Colonic mucosa (tissue), 4 donors: ENCODE measurements at places on chromosomes 12 and 14. TPM values are rescaled to one million over a fixed set of nuclear protein-coding genes. Genes with fewer than 3 reads are reported as not detected.

DNA sequence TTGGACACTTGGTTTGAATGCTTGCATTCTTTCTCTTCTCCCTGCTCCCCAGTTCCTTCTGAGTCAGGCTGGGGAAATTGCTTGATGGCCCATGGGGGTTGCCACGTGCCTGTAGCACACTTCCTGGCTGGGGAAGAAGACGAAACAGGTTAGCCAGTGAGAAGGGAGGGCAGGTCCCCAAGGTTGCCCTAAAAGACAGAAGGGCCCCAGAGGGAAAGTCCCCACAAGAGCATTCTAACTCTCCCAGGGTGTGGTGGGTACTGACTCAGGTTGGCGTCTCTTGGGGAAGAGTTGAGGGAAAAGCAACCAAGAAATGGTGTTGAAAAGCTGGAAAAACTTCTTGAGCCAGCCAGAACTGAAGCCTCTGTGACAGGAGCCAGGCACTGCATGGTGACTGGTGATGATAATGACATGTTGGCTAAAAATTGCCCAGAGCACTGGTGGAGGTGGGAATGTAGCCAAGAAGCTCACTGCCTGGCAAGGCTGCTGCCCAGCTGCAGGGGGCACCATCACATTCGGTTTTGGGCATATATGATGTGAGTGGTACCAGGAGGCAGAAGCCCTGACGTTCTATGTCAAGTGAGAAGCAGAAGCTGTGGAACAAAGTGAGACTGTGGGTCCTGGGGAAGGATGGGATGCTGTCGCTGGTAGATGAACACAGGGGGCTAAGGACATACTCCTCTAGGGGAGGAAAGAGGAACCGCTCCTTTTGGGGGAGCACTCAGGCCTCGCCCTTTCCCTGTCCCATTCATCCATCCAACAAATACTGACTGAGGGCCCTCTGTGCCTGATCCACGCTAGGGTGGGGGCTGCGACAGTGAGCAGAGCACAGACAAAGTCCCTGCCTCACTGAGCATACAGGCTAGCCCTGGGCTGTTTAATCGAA, 8.1 kb upstream of the RABGGTA start:
- H3K36me3 ChIP-seq = no peaks in the 10 kb centered on the region
- no peaks in the 10 kb centered on the region for H3K27me3 ChIP-seq
- DNase-seq = no peak
- no peak overlapping the region for H3K27ac ChIP-seq
- H3K4me1 ChIP-seq = no peaks in the 10 kb centered on the region
- no peak overlapping the region for H3K4me3 ChIP-seq

DNA sequence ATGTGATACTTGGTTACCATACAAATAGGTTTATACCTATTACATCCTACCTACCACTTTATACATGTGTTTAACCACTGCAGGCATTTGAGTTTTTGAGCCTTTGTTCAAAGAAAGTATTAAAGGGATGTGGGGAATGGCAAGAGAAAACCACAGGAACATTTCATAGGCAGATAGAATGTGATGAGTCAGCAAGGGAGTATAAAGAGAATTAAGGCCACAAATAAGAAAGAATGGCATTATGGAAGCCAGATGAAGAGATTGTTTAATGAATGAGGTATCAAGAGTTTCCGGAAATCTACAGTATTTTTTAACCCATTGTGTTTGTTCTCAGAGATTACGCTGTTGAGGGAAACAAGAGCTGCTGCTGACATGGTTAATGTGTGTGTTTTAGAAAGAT, 66.9 kb downstream of the METTL25 start:
- DNase-seq = no peak
- no peak overlapping the region for H3K4me3 ChIP-seq
- H3K27ac ChIP-seq = no peak overlapping the region
- no peaks in the 10 kb centered on the region for H3K4me1 ChIP-seq

DNA sequence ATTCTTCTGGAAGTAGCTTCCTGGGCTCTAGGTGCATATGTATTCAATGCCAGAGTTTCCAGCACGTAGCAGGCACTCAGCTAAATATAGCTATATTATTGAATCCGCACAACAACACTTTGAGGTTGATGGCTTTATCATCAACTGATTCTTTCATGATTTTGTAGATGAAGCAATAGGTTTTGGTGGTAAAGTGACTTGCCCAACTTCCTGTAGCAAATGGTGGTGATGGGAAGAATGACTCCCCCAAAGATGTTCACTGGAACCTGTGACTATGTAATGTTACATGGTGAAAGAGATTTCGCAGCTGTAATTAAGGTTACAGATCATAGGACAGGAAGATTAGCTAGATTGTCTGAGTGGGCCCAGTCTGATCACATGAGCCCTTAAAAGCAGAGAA, 3.2 kb downstream of the TDRD9 start:
- H3K27me3 ChIP-seq = no peaks in the 10 kb centered on the region
- no peak overlapping the region for H3K27ac ChIP-seq
- no peak overlapping the region for H3K4me3 ChIP-seq

DNA sequence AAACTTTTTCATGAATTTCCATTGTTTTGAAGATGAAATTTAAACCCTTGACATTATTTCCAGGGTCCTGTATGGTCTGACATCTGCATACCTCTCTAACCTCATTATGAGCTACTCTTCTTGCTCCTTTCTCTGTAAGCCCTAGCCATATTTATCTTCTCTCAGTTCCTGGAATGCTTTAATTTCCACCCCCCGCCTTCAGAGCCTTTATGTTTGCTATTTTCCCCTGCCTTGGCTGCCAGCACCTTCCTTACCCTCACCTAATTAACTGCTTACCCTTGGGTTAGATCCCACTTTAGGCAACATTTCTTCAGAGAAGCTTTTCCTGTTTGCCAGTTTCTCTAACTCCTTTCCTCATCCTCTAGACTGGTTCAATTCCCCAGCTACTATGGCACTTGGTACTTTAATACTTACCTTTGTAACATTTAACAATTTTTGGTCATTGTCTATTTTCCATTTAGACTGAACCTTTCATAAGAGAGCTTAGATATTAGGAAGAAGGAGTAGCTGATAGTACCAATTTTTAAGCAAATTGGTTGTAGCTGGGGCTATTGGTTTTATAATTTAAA, 6.0 kb downstream of the STYX start:
- no peak overlapping the region for H3K4me3 ChIP-seq
- H3K36me3 ChIP-seq = no peaks in the 10 kb centered on the region
- H3K4me1 ChIP-seq = no peaks in the 10 kb centered on the region
- DNase-seq = no peak
- no peaks in the 10 kb centered on the region for H3K27me3 ChIP-seq

DNA sequence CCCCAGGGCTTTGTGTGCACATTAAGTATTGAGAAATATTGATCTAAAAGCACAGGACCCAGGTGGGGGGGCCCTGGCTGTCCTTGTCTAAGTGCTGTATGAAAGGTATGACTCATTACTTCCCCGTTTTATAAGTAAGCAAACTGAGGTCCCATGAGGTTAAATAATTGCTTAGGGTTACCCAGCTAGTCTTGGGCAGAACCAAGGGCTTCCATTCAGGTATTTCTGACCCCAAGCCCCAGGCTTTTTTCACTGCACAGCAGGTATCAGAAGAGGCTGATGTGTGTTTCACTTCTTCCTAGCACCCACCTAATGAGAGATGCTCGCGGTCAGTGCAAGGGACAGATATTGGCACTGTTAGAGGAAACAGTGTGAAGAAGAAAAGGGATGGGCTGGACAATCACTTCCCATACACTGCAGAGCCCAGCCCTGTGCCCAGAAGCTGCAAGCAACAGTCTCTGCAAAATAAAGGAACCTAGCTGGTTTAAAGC, 4.7 kb upstream of the TC2N start:
- H3K27me3 ChIP-seq = no peaks in the 10 kb centered on the region
- H3K27ac ChIP-seq = peak overlapping the region; percentile 89

DNA sequence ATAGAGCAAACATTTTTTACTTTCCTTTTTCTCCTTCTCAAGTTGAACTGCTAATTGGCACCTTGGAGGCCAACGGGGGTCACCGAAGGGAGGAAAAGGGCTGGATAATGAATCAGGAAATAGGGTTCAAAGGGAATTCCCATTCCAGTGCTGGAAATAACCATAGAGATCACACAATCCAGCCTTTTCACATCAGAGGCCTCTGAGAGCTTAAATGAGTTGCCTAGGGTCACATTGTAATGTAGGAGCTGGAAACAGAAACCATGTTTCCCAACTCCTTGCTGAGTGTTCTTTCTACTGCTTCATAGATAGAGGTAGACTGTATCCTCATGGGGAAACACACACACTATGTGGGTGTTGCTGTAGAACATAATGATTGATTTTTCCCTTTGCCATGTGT, 60.6 kb upstream of the DDHD1 start:
- H3K27me3 ChIP-seq = no peaks in the 10 kb centered on the region
- no peak overlapping the region for H3K4me3 ChIP-seq
- DNase-seq = no peak
- H3K4me1 ChIP-seq = peaks cover 7% of the 10 kb centered on the region
- H3K27ac ChIP-seq = no peak overlapping the region

- no peaks in the 10 kb centered on the region for H3K27me3 ChIP-seq
- no peak overlapping the region for H3K27ac ChIP-seq
- H3K36me3 ChIP-seq = no peaks in the 10 kb centered on the region
- no peaks in the 10 kb centered on the region for H3K4me1 ChIP-seq
- no peak overlapping the region for H3K4me3 ChIP-seq
Observed at GRCh38 chr12:66240096-66240820, 51.2 kb downstream of the IRAK3 start.

GRCh38 chr14:104392001-104392395, 187.6 kb upstream of the C14orf180 start:
- no peak overlapping the region for H3K27ac ChIP-seq
- H3K4me1 ChIP-seq = no peaks in the 10 kb centered on the region
- peak; percentile 7 for DNase-seq
- no peaks in the 10 kb centered on the region for H3K27me3 ChIP-seq

DNA sequence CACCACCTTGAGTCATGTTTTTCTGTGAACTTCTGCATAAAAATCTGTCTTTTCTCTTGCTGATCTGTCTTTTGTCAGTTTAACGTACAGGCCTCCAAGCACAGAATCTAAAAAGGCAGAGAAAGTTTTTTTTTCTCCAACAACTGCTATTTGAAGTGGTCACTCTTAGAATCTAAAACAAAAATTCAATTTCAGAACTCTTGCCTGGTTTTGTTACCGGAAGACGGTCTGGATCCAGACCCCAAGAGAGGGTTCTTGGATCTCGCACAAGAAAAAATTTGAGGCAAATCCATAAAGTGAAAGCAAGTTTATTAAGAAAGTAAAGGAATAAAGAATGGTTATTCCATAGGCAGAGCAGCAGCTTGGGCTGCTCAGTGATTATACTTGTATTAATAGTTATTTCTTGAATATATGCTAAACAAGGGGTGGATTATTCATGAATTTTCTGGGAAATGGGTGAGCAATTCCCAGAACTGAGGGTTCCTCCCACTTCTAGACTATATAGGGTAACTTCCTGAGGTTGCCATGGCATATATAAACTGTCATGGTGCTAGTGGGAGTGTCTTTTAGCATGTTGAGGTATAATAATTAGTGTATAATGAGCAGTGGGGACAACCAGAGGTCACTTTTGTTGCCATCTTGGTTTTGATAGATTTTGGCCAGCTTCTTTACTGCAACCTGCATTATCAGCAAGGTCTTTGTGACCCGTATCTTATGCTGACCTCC, 150.0 kb upstream of the PLEKHA5 start:
- no peaks in the 10 kb centered on the region for H3K4me1 ChIP-seq
- no peaks in the 10 kb centered on the region for H3K27me3 ChIP-seq
- H3K4me3 ChIP-seq = no peak overlapping the region
- H3K27ac ChIP-seq = no peak overlapping the region
- no peak for DNase-seq
- H3K36me3 ChIP-seq = no peaks in the 10 kb centered on the region

DNA sequence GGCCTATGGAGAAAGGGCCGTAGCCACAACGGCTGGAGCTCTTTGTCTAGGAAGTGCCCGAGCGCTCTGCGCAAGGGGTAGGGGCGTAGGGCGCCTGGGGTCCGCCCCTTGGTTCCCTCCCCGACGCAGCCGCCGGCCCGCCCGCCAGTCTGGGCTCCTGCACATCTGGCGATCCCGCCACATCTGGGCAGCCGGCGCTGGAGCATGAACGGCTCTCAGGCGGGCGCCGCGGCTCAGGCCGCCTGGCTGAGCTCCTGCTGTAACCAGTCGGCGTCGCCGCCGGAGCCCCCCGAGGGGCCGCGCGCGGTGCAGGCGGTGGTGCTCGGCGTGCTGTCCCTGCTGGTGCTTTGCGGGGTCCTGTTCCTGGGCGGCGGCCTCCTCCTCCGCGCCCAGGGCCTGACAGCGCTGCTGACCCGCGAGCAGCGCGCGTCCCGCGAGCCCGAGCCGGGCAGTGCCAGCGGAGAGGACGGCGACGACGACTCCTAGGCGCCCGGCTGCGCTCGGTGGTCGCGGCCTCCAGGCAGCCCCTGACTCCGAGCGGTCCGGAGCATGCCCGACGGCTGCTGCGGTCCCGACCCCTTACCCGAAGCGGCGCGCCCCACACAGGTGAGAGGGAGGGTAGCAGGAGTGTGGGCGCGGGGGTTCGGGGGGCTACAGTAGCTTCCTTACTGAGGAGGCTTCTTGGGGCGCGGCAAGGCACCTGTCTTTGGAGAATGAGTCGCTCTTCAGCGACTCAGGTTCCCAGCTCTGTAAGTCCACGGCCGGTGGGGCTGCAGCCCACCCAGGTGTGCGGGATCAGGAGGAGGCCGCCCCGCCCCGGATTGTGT, at the start of gene SMIM41:
SMIM41 (plus strand) TSS at position 129 of the 827 bp plus-strand sequence; CDS start at position 205, 76 bp downstream.
- H3K27ac ChIP-seq = peak within 1 kb of the TSS; percentile 50
- no peaks in the 10 kb centered on the region for H3K4me1 ChIP-seq
- no peaks in the 10 kb centered on the region for H3K27me3 ChIP-seq
- no peaks in the 10 kb centered on the region for H3K36me3 ChIP-seq

GRCh38 chr14:106625186-106625585, 1098.8 kb downstream of the TMEM121 start:
- no peaks in the 10 kb centered on the region for H3K36me3 ChIP-seq
- H3K27me3 ChIP-seq = no peaks in the 10 kb centered on the region
- no peak for DNase-seq
- no peak overlapping the region for H3K4me3 ChIP-seq

GRCh38 chr14:20684662-20685456, 499 bp downstream of the RNASE4 start:
- no peaks in the 10 kb centered on the region for H3K36me3 ChIP-seq
- peak overlapping the region; percentile 53 for H3K4me3 ChIP-seq
- DNase-seq = peak; percentile 71
- H3K4me1 ChIP-seq = peaks cover 11% of the 10 kb centered on the region

DNA sequence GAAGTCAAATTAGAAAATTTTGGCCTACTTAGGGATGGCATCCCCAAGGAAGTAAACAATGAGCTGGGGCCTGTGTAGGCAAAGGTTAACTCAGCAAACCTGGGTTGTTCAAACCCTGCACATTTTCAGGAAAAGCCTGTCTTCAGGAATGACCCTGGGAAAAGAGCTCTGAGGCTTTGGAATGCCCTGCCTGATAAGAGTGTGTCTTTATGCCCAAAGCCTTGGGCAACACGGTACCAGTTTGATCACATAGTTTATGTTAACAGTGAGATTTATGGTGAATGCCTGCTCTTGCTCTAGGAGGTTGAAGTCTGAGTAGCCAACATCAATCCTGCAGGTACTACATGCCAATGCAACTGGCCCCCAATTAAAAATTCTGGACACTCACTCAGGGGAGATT, 28.2 kb upstream of the STAB2 start:
- no peaks in the 10 kb centered on the region for H3K27me3 ChIP-seq
- no peak for DNase-seq
- no peaks in the 10 kb centered on the region for H3K4me1 ChIP-seq
- H3K36me3 ChIP-seq = no peaks in the 10 kb centered on the region
- no peak overlapping the region for H3K27ac ChIP-seq

The TMEM30B gene
- 77.1 TPM for total RNA-seq

The GNB3 gene
- total RNA-seq = 0.72 TPM

The KRT75 gene
- total RNA-seq = not detected

The TPCN1 gene
- 85.6 TPM for total RNA-seq

The C1S gene
- total RNA-seq = 35.8 TPM

The SLC7A8 gene
- 21.5 TPM for total RNA-seq

The KRT73 gene
- total RNA-seq = not detected

The GALNT8 gene
- 21.6 TPM for total RNA-seq

The SARNP gene
- 53.0 TPM for total RNA-seq
